KG1 (cell line): ENCODE measurements at places on chromosomes 11 and 22.
A peak's percentile ranks its signal among the peaks of the same experiment; 100 is the strongest.

GRCh38 chr22:45496451-45496941 is 6.2 kb upstream of the FBLN1 start:
- DNase-seq = no peak

DNA sequence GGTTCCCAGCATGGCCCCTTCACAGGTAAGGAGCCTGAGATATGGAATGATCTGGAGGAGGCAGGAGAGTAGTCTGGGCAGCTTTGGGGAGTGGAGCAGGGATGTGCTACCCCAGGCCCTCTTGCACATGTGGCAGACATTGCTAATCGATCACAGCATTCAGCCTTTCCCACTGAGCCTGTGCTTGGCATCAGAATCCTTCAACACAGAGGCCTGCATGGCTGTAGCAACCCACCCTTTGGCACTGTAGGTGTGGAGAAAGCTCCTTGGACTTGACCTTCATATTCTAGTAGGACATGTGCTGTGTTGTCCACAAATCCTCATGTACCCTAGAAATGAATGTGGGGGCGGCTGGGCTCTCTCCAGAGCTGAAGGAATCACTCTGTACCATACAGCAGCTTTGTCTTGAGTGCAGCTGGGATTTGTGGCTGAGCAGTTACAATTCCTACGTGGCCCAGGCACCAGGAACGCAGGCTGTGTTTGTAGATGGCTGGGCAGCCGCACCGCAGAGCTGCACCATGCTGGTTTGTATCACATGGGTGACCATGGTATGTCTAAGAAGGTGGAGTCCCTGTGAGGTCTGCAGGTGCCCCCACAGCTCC is 21.8 kb upstream of the PPP6R3 start:
- no peak for DNase-seq

DNA sequence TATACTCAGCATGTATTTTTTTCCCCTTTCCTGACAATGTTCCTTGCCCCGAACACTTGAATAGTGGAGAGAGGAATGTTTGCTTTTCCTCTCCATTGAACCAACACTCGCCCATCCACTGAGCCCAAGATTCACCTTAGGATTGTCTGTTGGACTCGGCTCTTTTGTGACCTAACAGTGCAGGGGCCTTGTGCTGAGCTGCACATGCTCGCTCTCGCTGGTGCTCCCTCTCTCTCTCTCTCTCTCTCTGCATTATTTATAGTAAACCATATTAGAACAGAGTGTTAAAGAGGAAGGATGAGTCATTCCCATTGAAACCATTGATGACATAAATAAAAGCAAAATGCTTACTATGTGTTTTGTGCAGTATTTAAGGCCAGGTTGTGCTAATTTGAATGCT is 20.7 kb downstream of the ZBTB16 start:
- peak; percentile 42 for DNase-seq

DNA sequence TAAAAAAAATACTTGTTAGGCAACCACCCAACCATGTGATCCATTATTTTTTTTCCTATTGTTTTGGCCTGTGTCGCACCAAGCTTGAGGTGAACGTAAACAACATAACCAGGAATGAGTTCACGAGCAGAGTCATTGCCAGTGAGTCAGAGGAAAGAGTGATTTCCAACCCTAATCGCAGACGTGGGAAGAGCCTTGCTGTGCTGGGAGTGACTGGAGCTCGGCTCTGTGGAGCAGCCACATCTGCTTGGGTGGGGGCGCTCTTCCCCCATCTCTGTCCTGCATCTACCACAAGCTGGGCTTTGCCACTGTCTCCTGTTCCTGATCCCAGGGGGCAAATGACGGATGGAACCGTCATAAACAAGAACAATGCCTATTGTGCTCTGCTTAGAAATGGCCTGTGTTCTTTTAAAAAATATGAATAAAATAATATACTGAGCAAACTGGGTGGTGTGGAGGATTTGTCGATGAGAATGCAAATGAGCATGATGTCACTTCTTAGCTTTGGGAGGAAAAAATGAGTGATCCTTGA is 210.0 kb downstream of the KIRREL3 start:
- DNase-seq = no peak

GRCh38 chr22:40726514-40726913 is 47.2 kb downstream of the MCHR1 start:
- DNase-seq = no peak

DNA sequence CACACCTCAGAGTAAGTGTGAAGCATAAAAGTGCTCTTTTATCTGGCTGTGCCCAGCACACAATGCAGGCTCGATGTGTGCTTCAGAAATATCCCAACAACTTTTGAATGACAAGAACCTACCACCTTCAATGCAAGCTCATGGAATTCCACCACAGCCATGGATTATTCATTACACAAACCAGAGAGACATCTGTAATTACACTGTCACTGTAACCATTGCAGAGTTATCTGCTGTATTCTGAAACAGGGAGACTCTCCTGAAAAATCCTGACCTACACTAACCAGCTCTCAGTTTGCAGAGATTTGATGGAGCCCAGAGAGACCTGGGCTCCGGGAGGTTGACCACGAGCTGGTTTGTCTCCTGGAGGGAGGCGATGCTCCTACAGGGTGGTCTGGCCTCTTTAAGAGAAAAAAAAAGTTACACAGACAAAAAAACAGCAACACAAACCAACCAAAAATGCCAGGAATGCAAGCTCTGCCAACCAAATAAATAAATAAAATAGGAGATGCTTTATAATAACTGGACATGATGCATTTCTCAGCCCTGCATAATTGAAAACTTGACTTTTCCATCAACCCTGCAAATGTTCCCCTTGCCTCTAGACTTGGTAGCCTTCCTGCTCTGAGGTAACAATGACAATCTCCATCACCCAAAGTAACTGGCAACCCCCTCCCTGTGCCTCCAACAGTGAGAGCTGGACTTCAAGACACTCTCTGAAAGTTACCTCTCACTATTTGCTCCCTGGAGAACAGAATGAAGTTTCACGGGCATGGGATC is 69.7 kb downstream of the ETS1 start:
- no peak for DNase-seq

GRCh38 chr11:61198361-61198760 is 5.0 kb upstream of the PGA3 start:
- DNase-seq = no peak

DNA sequence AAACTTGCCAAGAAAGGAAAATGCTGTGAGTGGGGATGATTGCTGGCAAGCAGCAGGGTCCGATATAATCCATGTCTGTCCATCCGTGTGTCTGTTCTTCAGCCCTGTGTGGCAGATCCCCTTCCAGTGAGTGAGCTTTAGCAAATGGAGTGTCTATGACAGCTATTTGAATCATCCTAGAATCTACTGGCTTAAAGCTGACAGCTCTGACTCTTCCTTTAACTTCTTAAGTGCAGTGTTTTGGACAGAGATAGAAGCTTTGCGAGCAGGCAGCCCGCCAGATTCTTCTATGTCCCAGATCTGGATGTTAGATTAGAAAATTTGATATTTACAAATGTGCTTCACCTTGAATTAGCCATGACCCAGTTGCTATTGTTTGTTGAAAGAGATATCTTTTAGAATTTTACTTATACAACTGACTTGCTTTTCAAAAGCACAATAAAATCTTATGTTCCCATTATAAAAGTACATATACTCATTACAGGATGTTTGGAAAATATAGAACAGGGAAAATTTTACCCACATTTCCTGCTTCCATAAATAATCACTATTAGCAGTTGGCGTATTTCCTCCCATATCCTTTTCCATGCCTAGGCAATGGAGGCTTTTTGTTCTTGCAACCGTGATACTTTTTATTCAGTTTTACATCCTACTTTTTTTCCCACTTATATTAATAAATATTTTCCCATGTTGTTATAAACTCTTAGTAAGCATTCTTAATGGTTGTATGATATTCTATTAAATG is 124.5 kb downstream of the COMMD9 start:
- DNase-seq = no peak

GRCh38 chr11:66448523-66448922 is 9.9 kb upstream of the MRPL11 start:
- DNase-seq = no peak

- DNase-seq = no peak
Observed at GRCh38 chr11:5368502-5369043, 15.0 kb upstream of the OR51M1 start.

DNA sequence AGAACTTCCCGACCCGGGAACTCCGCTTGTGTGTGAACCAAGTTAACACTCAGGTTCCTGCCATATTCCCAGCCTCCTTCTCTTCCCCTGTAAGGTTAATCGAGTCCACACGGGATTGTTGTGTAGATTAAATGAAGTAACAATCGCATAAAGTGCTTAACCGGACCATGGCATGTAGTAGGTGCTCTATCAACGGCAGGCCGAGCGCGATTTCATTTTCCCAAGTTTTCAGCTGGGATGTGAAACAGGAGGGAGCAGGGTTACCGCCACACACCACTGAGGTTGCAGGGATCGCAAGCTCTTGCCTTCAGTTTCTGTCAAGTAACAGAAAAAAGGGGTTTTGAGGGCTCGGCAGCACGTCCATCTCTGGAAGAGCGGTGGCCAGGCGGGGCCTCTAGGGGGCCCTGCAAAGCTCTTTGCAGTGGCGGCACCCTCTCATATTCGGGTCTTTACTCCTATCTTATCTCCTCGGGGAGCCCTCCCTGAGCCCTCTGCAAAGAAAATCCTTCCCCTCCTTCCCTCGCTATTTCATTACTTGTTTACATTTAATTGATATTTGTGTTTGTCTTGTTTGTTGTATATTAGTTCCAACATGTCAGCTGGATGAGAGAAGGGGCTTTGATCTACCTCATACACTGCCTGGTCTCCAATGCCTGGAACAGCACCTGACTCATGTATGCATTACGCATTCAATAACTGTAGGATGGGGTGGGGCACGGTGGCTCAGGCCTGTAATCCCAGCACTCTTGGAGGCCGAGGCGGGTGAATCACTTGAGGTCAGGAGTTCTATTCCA is 816 bp upstream of the PLEKHA7 start:
- DNase-seq = no peak

DNA sequence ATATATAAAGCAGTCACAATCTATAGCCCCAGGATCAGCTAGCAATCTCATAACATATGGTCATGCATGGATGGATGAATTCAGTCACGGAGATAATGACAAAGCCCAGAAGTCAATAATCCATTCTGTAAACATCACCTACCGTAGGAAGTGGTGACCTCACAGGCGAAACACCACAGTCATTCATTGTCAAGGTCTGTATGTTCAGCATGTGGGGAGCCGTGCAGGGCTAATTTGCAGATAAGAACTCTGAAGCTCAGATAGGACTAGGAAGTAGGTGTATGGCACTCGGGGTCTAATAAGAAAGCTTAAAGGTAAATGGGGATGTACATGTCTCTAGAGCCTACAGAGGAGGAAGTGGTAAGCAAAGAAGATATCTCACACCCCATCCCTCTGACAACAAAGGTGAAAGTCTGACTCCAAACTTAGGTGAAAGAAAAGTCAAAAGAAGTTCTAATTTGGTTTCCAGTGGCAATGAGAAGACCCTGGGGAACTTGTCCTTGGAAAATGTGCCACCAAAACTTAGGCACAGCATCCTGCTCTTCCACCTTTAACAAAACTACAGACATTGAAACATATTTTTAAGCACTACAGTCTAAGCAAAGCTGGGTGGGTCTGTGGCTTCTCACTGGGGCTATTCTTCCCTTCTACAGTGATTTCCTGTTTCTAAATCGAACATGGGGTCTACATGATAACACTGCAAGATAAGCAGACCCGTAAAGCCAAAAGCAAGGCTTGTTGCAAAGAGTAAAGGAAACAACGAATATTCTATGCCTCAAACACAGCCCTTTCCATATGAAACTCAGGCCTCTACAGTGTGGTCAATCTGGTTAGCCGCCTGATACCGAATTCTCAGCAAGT is 5.2 kb downstream of the CRTAM start:
- no peak for DNase-seq

- no peak for DNase-seq
Observed at GRCh38 chr11:130787092-130787616, 129.1 kb downstream of the SNX19 start.

- no peak for DNase-seq
Observed at GRCh38 chr11:94417386-94417987, 16.3 kb upstream of the GPR83 start.

DNA sequence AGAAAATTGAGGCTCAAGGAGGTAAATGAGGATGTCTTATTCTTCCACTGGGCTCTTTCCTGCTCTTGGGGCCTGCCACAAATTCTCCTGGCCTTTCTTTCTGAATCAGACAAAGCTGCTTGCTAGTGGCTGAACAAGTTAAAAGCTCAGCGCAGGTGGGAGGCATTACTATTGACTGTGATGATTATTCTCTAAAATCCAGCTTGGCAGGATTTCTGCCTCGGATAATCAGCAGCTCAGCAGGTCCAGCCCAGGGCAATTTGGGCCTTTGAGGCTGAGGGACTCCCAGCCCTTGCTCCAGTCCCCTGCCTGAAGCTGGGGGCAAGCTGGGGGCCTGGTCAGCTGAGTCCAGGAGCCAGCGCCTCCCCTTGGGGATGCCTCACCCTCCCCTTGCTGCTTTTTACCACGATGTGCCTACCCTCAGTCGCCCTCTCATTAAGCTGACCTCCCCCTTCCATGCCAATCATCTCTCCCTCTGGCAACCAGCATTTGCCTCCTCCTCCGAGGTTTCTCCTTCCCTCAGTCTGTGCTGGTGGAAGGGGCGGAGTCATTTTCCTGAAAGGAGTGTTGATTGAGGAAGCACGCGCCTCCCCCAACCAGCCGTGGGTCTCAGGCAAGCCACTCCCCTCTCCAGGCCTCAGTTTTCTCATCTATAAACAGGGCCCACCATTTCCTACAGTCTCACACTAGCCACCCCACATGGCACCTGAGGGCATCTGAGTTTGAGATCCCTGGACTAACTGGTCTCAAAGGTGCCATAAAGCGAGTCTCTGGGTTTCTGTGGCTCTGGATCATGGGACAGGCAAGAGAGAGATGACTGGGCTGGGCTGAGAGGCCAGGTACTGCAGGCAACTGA is 60.6 kb upstream of the PRDM11 start:
- DNase-seq = no peak

GRCh38 chr11:101840704-101841103 is 74.1 kb upstream of the CEP126 start:
- DNase-seq = no peak

DNA sequence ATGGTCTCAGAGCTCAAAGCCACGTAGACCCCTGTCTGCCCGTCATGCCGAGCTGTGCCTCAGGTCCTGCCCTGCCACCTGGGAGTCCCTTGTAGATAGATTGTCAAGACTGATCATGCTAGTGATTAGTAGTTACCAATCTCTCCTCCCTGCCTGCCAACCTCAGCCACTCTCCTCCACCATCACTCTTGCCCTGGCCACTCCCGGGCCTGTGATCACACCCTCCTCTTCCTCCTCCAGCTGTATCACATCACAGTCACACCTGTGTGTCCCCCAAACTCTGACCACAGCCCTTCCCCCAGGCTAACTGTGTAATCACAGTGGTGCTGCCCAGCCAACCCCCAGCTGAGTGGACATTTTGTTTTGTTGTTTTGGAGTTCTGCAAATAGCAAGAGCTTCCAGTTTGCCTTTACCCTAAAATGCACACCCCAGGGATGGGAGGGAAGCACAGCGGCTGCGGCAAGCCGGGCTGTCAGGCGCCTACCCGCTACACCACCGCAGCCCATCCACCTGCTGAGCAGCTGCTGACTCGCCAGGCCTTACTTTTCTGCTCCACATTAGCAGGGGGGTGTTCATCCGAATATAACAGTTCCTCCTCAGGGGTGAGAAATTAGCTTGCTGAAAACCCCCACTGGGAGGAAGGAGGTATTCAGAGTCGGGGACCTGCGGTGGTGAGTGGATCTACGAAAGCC is 45.8 kb downstream of the LRFN4 start:
- no peak for DNase-seq

- DNase-seq = no peak
Observed at GRCh38 chr11:125637840-125638239, 12.9 kb downstream of the CHEK1 start.
